ENCODE measurements at places on chromosomes 5 and 9.

DNA sequence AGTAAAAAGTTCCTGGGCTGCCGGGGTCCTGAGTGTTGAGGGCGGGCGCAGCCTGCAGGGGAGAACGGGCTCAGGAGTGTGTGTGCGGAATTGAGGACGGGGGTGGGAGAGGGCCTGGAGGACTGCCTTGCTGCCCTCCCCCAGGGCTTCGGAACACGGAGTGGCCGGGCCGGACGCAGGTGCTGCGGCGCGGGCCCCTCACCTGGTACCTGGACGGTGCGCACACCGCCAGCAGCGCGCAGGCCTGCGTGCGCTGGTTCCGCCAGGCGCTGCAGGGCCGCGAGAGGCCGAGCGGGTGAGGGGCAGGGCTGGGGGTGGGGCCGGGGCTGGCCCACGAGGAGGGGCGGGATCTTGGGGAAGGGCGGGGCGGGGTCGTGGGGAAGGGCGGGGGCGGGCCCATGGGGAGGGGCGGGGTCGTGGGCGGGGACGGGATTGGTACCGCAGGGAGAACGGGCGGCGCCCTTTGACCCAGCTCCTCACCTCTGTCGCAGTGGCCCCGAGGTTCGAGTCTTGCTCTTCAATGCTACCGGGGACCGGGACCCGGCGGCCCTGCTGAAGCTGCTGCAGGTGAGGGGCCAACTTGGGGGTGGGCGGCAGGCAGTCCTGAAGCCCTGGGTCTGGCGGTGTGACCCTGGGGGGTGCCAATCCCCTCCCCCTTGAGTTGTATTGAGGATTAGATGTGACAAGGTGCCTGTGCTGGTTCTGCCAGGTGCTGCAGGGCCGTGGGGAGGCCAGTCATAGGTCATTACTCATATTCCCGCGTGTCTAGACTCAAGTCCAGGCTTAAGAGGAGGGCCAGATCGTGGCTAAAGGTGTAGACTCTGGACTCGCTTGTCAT, 7.1 kb downstream of the FPGS start:
- no peak for DNase-seq

- DNase-seq = no peak
Measured at GRCh38 chr9:16501141-16501540, 369.3 kb downstream of the BNC2 start.

- no peak for DNase-seq
Measured at GRCh38 chr5:154146409-154146808, 44.1 kb upstream of the GALNT10 start.

DNA sequence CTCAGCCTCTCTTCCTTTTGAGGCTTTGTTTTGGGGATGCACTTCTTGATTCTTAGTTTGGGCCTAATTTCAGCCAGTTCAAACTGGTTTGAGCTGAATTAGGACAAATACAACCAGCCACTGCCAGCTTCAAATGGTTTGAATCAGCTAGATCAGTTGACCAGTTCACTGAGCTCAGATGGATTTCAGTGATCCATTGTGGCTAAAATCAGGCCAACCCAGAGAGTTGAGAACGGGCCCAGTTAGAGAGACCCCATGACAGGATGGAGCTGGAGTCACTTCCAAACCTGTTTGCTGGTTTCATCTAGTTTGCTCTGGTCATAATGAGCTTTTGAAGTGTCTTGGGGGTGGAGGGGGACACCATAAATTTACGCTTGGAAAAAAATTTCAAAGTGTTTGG, 48.0 kb upstream of the NEK6 start:
- no peak for DNase-seq

DNA sequence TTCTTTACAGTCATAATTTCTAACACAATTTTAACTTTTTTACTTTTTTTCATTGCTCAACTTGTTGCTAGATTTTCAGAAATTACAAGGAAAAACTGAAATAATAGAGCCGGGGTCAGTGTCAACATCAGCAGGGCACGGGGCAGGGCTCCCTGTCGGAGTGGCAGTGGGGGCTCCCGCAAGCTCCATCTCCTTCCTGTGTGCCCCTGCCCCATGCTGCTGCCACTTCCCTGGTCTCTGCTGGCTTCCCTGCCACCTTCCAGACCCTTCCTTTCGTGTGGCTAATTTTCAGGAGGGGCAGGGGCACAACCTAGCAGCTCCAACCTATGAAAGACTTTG, 1.0 kb upstream of the EXOC3 start:
- DNase-seq = no peak

DNA sequence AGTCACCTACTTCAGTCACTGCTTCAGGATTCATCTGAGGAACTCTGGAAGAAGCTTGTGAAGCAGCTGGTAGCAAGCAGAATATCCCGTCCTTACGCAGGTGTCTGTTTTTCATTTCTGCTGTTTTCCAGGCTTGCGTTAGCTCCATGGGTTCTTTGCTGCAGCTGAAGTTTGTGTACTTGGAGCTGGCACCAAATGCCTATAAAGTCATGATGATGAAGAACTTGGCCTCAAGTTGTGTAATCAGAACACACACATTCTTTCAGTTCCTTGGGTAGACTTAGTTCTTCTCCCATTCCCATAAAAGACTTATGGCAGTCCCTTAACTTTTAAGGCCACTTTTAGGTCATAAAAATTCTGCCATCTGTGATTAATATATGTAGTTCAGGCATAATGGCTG, 116.7 kb downstream of the LRRC70 start:
- no peak for DNase-seq

- no peak for DNase-seq
Measured at GRCh38 chr5:114438471-114438870, 76.6 kb downstream of the KCNN2 start.

- no peak for DNase-seq
Measured at GRCh38 chr9:87278971-87279733, 218.5 kb upstream of the DAPK1 start.

DNA sequence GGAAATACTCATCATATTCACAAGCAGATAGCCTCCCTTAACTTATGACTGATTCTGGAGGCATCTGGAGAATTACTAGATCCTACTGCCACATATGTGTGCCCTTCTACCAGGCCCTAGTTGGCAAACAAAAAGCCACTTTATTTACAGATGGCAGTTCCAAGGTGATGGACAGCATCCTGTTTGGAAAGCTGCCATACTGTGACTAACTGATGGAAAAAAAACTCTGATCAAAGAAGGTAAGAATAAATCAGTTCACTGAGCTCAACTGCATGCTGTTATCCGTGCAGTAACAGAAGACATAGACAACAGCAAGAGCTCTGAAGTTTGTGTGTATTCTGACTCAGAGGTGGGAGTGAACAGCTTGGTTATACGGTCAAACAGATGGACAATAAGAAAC, 279.8 kb upstream of the POU5F2 start:
- no peak for DNase-seq

GRCh38 chr9:83965350-83966208, 14.4 kb downstream of the HNRNPK start:
- DNase-seq = no peak

- no peak for DNase-seq
Measured at GRCh38 chr9:121294866-121295661, 27.1 kb downstream of the GSN start.

DNA sequence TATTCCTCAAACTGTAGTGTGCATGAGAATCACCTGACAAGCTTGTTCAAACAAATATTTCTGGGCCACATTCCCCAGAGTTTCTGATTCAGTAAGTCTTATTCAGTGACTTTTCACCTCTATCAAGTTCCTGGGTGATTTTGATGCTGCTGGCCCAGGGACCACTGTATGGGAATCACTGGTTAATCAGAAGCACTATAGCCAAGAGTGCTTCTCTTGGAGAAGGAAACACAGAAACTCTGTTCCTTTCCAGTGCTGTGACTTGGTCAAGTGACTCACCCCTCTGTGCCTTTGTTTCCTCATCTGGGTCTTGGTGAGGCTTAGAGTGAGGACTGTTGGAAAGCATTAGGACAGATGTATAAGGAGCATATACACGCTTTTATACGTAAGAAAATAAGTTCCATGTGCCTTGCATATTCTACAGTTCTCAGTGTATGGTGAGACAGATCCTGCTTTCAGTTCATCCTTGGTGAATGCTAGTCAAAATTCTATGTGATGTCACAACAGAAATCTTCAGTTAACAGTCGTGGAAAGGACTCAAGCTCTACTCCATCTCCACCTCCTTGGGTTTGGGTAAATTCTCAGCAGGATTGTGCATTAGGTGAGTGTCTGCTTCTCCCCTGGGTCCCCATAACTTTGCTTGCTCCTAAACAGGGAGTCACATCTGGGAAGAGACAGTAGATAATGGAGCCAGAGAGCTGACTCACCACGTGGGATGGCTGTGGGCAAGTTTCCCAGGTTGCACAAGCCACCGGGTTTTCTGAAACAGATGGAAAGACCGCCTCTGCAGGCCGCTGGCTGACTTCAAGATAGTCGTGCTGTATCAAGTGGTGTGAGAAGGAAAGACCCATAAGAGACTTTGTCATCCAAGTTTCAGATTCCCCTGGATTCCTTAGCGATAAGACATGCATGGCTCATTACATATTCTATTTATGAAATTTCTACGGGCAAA, 117.0 kb downstream of the NXNL2 start:
- DNase-seq = no peak

GRCh38 chr5:138926688-138927448, 51.7 kb upstream of the LRRTM2 start:
- no peak for DNase-seq

DNA sequence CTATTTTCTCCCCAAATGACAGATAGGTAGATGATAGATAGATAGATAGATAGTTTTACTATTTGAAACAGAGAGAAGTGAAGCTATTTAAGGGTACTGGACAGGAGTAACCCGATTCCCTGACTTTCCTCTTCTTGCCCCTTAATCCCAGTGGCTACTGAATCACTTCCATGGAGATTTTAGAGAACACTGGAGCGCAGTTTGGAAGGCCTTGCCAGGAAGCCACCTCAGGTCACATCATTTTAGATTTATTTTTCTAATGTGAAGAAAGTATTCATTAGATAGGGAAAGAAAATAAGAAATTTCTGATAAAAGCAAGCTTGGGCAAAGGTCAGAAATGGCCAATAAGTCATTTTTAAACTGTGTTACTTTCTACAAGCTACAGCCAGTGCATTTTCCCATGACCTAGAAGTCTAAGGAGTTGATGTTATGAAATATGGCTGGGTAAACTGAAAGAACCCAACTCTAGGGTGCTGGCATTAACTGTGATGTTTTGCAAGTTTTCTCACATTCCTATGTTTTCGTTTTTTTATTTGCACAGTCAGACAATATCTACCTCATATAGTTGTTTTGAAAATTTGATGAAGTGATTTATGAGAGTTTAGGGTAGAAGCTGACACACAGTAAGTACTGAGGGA, 544.7 kb upstream of the PTGER4 start:
- no peak for DNase-seq

Data from effector CD4-positive, alpha-beta T cell (primary cell).